Hematopoietic multipotent progenitor cell treated with erythropoietin and hydrocortisone succinate and interleukin-3 and kit ligand, for 6 days (in vitro differentiated cells): ENCODE measurements at places on chromosomes 4 and X.

DNA sequence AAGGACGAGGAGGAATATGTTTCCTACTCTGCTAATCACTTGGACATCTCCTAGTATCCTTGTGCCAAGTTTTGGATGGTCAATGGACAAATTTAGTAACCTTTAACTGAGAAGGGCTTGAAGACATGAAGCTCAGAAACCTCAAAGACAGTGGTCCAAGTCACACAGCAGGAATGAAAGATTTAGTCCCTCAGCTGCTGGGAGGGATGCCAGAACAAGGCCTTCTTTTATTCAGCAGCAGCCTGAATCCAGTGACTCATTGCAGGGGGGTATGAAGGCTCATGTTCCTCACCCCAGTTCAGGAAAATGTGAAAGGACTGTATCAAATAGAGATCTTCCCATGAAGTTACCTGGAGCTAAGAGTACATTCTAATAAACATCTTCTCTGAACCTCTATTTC, 214.9 kb upstream of the UGT8 start:
- DNase-seq, result no peak

- no peak for DNase-seq
Observed at GRCh38 chr4:184911310-184911709, 85.5 kb upstream of the ACSL1 start.

GRCh38 chr4:140247237-140247636, 93.3 kb upstream of the MAML3 start:
- DNase-seq, result peak; percentile 40

DNA sequence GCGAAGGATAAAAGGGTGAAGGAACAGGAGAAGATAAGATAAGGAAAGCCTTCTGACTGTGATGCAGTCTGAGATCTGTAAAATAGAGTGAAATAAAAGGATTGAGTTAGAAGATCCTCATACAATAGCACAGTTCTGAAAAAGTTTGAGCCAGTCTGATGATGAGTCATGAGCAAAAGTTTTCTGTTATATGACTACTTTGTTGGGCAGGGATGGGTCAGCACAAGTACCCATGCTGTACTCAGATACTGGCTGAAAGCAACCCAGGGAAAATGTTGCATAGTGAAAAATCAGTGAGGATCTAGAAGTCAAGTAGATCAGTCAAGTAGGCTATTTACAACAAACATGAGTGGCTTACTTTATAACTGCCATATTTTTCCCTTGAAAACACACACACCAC, 253.5 kb downstream of the PCDH10 start:
- DNase-seq, result no peak

GRCh38 chrX:14598330-14598729, 69.0 kb downstream of the GLRA2 start:
- no peak for DNase-seq

- DNase-seq, result no peak
Observed at GRCh38 chrX:101164766-101165590, 54.6 kb upstream of the DRP2 start.

DNA sequence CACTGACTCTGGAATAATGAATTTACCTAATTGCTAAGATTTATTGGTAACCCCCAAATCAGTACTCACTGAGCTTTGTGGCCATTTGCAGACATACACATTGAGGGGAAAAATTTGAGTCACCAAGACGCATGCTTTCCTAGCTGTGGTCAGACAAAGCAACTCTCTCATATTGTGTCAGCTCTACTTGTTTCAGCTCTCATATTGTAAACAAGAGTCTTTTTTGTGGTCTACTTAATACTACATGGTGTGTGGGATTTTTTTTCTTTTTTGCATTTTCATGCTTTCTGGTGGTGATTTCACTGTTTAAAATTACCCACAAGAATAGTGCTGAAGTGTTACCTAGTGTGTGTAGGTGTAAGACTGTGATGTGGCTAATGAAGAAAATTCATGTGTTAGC, 428.2 kb upstream of the GALNT7 start:
- DNase-seq, result no peak

GRCh38 chrX:104288269-104288668, 33.5 kb upstream of the ESX1 start:
- no peak for DNase-seq

- no peak for DNase-seq
Observed at GRCh38 chrX:87140800-87141483, 376.7 kb upstream of the KLHL4 start.

DNA sequence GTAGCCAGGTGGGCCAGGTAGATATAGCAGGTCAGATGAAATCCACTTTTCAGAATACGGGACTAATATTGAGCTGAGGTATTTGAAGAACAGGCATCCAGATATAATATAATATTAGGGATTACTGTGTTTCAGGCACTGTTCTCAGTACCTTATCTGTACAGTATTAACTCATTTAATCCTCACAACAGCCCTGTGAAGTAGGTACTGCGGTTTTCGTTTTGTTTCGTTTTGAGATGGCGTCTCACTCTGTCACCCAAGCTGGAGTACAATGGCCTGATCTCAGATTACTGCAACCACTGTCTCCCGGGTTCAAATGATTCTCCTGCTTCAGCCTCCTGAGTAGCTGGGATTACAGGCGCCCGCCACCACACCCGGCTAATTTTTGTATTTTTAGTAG, 129.6 kb downstream of the IL1RAPL2 start:
- no peak for DNase-seq

DNA sequence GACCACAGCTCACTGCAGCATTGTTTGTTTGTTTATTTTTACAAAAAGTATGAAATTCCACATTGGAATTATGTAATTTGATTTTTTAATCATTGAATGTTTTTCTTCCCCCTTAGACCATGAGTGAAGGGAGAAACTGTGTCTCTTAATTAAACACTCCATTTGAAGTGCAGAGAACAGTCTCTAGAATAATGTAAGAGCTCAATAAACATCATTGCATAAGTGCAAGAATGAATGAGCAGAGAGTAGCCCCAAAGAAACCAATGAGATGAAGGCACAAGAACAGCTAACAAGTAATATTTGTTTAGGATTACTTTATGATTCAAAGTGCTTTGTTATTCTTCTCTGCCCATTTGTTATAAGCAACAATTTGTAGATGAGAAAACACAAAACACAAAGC, 921.3 kb upstream of the LCORL start:
- DNase-seq, result no peak

DNA sequence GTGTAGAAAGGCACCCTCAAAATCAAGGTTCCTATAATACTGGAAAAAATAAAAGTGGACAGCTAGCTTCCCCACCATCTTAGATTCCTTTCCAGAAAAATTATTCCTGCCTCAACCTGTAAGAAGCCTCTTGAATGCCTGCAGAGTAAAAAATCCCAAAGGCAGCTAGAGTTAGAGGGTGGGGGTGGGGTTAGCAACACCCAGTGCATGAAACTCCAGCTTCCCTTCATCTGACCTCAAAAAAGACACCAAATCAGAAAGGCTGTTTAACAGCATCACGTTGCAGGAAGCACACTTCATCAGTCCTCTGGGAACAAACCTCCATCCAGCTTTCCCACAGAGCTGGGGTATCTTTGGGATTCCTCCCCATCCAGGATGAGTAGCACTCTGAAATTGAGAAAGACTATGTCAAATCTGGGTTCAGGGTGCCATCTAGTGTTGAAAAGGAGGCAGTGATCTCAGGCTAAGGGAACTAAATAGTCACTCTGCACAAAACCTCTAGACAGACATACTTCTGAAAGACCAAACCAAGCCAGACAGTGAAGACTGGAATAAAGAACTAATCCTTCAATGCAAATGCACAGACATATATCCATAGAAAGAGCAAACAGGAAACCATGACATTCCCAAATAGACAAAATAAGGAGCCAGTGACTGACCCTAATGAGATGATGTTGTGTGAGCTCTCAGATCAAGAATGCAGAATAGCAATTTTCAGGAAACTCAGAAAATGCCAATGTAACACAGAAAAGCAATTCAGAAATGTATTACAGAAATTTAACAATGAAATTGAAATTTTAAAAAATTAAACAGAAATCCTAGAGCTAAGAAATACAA, 97.9 kb downstream of the ARHGEF9 start:
- DNase-seq, result peak; percentile 49

- no peak for DNase-seq
Observed at GRCh38 chrX:51192104-51192503, 140.5 kb upstream of the NUDT10 start.

- peak; percentile 50 for DNase-seq
Observed at GRCh38 chr4:87543835-87544461, 14.8 kb upstream of the SPARCL1 start.

DNA sequence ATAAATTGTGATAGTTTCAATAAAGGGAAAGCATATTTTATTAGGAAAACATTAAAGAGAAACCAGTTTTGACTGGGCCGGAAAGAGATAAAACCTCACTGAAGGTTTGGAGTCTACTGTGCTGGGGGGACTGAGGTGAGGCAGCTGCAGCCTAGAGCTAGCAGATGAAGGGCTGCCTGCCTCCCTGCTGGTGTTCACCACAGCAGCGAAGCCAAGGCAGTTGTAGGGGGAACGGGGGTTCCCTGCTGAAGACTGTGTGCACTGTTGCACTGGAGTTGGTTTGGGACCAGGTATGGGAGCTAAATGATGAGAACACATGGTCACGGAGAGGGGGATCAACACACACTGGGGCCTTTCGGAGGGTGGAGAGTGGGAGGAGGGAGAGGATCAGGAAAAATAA, 546.5 kb upstream of the SMIM31 start:
- no peak for DNase-seq

- peak; percentile 90 for DNase-seq
Observed at GRCh38 chr4:68375667-68376559, 26.0 kb upstream of the YTHDC1 start.

DNA sequence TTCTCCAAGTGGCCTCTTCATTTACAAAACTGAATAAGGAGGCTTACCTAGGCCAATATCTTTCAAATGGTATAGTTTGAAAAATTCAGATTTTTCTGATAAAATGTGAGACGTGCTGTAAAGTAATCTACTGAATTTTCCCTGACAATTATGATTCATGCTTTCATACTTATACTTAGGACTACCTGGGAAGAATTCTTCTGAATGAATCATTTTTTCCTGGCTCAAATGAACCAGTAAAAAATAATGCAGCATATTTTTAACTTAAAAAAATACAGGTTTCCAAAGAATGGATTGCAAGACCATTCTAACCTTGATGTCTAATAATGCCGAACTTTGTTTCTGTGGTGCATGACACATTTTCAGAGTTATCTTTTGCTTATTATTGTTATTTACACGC, 375.4 kb downstream of the ZNF674 start:
- no peak for DNase-seq

DNA sequence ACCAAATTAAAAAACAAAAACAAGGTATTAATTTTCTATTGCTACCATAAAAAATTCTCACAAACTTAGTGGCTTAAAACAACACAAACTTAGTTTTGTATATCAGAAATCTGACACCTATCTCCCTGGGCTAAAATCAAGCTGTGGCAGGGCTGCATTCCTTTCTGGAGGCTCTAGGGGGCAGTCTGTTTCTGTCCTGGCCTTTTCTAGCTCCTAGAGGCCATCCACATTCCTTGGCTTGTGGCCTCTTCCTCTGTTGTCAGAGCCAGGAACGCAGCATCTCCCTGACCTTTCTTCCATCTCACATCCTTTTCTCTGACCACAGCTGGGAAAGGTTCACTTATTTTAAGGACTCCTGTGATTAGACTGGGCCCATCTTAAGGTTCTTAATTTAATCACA, 38.9 kb upstream of the TLR2 start:
- DNase-seq, result peak; percentile 52

DNA sequence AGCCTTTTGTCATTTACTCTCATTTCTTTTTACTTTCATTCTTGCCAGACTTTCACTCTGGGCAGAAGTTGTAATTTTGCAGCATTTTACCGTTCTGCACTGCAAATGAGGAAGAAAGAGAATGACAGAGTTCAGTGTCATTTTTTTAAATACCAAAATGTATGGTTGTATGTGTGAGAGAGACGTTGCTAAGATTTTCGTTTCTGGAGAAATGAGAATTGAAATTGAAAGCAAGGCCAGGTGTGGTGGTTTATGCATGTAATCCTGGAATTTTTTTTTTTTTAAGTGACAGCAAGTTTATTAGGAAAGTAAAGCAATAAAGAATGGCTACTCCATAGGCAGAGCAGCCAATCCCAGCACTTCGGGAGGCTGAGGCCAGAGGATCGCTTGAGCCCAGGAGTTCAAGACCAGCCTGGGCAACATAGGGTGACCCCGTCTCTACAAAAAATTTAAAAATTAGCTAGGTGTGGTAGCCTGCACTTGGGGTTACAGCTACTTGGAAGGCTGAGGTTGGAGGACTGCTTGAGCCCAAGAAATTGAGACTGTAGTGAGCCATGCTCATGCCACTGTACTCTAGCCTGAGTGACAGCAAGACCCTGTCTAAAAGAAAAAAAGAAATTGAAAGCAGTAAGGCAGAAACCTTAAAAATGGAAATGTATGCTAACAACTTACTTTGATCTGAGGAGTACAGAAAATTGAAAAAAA, 12.9 kb downstream of the DCK start:
- no peak for DNase-seq

DNA sequence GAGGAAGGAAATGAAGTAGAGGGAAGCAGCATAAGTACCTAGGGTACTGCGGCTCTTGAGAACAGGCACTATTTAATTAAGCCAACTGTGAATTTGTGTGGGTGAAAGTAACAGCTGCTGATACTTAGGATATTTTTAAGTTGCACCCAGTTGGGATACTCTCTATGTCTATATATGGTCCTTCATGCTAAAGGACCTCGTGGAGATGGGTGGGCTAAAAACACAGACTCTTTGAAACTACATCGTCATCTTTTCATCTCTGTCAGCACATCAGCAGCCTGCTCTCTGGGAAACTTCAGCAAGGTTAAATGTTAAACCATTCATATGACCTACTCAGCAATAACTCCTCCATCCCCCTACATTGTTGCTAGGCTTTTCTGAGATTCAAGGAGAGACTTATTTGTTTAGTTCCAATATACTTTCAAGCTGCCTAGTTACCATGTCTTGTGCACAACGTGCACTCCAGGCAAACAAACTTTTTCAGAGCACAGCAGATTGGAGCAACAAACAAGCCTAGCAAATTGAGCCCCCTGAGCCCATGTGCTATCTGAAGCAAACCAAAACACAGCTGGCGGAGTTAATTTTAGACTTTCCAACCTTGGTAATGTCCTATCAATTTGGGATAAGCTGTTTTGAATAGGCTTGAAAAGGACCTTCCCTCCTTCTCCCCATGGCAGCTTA, 6.2 kb upstream of the MOB1B start:
- no peak for DNase-seq

- no peak for DNase-seq
Observed at GRCh38 chrX:150146271-150146896, 208.1 kb upstream of the EOLA2 start.

GRCh38 chr4:156888762-156889161, 82.8 kb downstream of the PDGFC start:
- no peak for DNase-seq

GRCh38 chrX:86237482-86237881, 89.2 kb downstream of the DACH2 start:
- DNase-seq, result no peak
